NCI-H1105 treated with DMSO at 0.1 percent for 48 hours (cell line): ENCODE measurements at places on chromosomes 5 and 9.

- DNase-seq = no peak
These were observed 32.5 kb downstream of the SHB start for GRCh38 chr9:38036359-38037084.

DNA sequence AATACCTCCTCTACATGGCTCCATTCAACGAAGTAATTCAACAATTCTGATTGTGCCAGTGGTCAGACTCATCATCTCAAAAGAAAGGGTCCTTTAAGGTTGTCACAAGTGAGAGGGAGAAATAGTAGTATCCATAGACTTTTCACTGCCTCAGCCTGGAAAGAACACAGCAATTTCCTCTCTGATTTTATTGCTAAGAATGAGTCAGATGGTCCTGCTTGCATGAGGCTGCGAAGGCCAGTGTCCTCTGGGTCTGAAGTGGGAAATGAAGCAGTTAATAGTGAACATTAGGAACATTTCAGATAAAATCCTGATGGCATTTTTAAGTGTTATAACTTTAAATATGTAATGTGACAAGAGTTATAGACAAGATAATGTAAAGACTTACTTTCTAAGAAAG lies 979.0 kb downstream of the EFNA5 start:
- DNase-seq = no peak

DNA sequence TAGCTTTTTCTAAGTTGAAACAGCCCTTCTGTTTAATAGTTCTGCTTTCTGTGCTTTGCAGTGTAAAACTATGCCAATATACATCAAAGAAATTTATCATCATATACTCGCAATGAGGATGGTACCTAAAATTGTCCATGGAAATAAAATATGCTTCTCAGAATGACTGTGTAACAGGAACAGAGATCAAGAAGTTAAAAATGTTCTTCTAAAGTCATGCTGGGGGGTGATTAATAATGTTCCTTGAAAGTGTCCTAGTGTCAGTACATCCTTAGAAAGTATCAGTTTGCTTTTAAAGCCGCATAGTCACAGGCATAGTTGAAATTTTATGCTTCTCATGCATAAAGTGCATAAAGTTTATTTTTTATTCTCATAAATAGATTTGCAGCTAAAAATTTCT lies 4.0 kb upstream of the LRRC70 start:
- no peak for DNase-seq

DNA sequence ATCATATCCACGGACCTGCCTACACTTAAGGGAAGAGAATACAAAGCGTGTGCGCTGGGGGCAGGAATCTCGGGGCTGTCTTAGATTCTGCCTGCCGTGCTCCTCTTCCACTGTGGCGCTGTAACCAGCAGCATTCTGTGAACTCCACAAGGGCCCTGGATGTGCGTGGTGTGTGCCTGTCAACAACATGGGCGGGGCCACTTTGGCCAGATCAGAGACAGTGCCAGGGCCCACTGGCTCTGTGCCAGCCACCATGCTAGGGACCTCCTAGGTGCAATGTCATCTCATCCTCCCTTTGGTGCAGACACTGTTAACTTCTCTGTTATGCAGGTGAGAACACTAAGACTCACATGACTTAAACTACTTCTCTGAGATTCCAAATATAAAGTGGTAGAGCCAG lies 113.7 kb downstream of the COL23A1 start:
- no peak for DNase-seq

GRCh38 chr5:165837286-165837685 lies 2331.9 kb downstream of the MAT2B start:
- no peak for DNase-seq

DNA sequence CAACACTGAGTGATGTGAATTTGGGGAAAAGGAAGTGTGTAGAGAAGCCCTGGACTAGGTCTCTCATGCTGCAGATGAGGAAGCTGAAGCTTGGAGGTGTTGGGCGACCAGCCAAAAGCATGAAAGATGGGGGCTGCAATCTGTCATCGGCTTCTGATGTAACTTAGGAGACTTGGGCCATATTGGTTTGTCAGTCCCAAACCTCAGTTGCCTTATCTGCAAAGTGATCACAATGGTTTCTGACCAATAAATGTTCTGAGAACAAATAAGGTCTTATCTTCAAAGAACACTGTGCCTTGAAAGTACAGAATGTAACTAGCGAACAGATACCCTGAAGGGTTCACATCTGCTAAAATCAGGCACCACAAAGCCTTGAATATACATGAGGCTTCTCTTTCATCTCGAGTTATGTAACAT lies 198.4 kb upstream of the NR3C1 start:
- no peak for DNase-seq

- DNase-seq = peak; percentile 27
These were observed 64.5 kb downstream of the ENTREP1 start for GRCh38 chr9:69389437-69389995.
